ENCODE measurements at places on chromosomes 6 and 20.

DNA sequence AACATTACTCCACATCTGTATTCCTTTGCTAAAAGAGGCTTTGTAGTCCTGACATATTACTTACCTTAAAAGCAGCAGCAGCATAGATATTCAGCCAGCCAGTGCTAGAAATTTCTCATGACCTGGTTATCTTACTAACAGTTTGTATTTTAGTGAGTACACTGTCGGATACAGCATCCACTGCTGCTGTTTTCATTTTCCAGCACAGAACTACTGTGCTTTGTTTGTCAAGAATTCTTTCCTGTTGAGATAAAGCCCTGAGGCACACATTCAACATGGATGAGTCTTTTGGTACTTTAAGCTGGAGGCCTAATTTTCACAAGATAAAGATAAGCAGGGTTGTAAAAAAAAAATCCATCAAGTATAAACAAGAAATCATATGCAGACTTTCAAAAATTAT is 311.2 kb upstream of the OPRM1 start:
- DNase-seq, result no peak

- DNase-seq, result no peak
These were observed 1.2 kb downstream of the SLC35D3 start for GRCh38 chr6:136923116-136923953.

GRCh38 chr6:13141387-13141786 is 186.9 kb downstream of the TBC1D7 start:
- DNase-seq, result no peak

- DNase-seq, result no peak
These were observed 545.6 kb upstream of the MAP3K7 start for GRCh38 chr6:91132461-91132860.

DNA sequence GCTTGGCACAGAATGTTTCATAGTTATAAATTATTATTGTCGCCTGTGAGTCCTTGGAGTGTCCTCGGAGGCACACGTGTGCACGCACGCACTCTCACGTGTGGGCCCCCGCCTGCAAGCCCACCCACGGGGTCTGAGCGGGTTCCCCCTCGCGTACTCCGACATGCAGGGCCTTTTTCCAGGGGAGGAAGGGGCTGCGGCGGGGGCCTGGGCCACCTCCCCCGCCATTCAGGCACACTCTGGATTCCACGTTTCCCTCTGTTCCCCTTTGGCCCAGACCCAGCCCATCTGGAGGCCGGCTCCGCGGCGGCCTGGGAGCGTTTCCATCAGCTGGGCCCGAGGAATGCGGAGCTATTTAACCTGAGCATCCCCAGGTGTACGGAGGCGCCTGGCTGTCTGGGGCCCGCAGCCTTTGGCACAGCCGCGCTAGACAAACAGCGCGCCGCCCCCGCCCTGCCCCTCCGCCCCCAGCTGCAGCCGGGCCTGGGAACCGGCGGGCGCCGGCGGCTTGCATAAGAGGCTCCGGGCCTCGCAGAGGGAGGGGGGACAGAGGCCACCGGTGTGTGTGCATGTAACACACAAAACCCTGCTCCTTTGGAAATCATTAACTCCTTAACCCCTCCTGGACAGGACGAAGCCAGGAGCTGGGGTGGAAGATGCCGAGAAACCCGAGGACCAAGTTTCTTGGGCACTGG is 3.3 kb downstream of the ID1 start:
- DNase-seq, result no peak

GRCh38 chr20:57342829-57343228 is 8.2 kb upstream of the RAE1 start:
- no peak for DNase-seq

- DNase-seq, result peak; percentile 40
These were observed 2.0 kb downstream of the BACH2 start for GRCh38 chr6:90294614-90294988.

GRCh38 chr6:150720774-150721233 is 121.1 kb downstream of the PLEKHG1 start:
- DNase-seq, result no peak

- DNase-seq, result no peak
These were observed 370.7 kb upstream of the TSHZ2 start for GRCh38 chr20:52601295-52601971.

GRCh38 chr6:37362101-37362828 is 8.5 kb downstream of the RNF8 start:
- DNase-seq, result no peak

- DNase-seq, result no peak
These were observed 141.5 kb downstream of the MYB start for GRCh38 chr6:135322427-135323201.

GRCh38 chr6:107735906-107736635 is 88.0 kb downstream of the SCML4 start:
- DNase-seq, result no peak

GRCh38 chr20:63544958-63545516 is 2.5 kb downstream of the SRMS start:
- DNase-seq, result no peak

DNA sequence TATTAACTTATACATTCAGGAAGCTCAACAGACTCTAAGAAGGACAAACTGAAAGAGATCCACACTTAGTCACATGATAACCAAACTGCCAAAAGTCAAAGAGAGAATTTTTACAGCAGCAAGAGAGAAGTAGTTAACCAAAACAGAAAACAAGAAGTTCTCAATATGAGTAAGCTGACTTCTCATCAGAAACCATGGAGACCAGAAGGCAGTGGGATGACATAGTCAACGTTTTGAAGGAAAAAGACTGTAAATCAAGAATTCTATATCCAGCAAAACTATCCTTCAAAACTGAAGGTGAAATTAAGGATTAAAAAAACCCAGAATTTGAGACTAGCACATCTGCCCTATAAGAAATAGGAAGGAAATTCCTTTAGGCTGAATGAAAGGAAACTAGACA is 60.4 kb downstream of the COL19A1 start:
- no peak for DNase-seq

GRCh38 chr20:31837896-31838397 is 7.5 kb downstream of the FOXS1 start:
- DNase-seq, result no peak

- DNase-seq, result no peak
These were observed 30.8 kb upstream of the COL19A1 start for GRCh38 chr6:69835414-69836179.

DNA sequence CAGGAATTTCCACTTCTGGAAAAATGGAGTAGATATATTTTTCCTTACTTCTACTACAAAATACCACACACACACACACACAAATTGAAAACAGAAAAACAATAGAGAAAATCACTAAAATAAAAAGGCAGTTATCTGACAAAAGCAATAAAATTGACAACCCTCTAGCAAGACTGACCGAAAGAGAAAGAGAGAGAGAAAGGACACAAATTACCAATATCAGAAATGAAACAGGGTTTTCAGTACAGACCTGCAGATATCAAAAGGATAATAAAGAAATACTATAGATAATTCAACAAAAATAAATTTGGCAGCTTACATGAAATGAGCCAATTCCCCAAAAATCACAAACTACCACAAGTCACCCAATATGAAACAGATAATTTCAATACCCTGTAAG is 104.7 kb downstream of the OPRM1 start:
- no peak for DNase-seq

DNA sequence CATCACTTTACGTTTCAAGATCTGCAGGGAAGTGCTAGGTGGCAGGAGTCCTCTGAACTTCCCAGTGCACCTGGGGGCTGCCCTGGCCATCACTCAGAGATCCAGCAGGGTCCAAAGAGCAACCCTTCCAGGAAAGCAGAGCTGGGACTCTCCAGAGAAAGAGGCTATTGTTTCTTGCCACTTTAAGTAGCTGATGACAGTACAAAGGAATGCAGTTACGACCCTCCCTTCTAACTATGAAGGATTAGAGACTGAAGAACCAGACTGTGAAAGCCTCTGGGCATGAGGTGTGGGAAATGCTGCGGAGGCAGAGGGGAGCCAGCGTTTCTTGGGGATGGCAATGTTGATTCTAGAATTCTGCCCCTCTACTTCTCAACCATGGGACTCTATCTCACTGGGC is 189.1 kb upstream of the SUPT3H start:
- DNase-seq, result no peak

GRCh38 chr6:98539741-98540140 is 294.6 kb upstream of the POU3F2 start:
- no peak for DNase-seq

DNA sequence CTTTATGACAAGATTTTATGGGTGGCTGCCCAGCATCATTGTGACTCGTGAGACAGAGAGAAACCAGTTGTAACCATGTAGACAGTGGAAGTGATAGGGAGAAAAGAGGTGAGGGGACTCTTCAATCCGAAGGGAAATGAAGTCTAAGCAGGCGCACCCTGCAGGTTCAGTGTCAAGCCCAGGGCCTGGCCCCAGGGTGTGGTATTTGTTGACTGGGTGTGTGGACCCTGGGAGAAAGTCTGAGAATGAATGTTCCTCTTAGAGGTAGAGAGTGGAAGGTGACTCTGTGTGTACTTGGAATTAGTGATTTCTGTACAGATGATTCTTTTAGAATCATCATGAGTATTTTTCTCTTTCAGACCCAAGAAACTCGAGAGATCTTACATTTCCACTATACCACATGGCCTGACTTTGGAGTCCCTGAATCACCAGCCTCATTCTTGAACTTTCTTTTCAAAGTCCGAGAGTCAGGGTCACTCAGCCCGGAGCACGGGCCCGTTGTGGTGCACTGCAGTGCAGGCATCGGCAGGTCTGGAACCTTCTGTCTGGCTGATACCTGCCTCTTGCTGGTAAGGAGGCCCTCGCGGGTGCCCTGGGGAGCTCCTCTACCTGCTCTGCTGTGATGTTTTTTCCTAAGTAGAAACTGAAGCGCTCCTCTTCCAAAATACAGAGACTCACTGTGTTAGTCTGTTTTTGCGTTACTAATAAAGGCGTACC is 68.0 kb downstream of the PTPN1 start:
- no peak for DNase-seq

DNA sequence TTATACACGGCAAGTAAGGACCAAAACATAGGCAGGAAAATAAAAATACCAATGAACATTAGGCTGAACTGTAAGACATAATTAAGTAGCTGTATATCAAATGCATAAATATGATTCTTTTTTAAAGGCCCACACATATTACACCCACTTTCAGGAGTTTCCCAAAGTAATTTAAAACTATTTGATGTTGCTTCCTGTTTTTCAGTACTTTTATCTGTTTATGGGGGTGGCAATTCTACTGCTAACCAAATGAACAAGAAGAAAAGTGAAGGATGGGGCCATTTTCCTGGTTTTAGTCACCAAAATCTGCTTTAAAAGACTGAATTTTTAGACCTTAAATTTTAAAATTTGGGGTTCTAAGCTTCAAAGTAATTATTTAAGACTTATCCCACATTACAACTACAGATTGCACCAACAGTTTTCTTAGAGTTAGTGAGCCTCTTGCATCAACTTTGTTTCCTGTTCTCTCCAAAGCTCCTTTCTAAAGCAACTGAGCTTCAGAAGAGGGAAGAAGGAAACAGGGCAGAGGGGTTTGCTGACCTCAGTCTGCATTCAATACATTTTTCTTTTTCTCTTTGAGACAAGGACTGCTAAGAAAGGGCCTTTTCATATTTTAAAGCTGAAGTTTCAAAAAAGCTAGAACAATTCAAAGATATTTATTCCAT is 191.0 kb downstream of the BACH2 start:
- no peak for DNase-seq

DNA sequence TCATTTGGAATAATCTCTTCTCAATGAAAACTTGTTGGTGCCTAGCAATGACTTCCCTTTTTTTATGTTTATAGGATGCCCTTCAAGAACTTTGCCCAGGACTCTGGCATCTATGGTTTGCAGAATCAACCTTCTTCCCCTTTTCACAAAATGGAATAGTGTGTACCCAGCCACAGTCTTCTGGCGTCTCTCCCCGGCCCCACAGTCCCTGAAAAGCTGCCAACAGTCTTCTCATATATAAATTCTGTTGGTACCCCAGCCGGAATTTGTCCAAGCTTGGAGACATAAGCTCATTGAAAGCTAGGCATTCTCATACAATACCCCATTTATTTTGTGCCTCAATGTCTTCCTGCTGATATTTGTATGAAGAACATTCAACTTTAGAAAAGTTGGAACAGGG is 26.4 kb upstream of the MCM3 start:
- no peak for DNase-seq

GRCh38 chr20:23725102-23725501 is 25.6 kb downstream of the CST1 start:
- no peak for DNase-seq

- no peak for DNase-seq
These were observed 511 bp upstream of the SLC35B2 start for GRCh38 chr6:44257753-44258324.

GRCh38 chr6:28399350-28400121 is at the start of gene ZSCAN12:
ZSCAN12 (minus strand) TSS chr6:28399747; CDS start chr6:28398405, 1,342 bp downstream.
- DNase-seq, result peak; percentile 78

DNA sequence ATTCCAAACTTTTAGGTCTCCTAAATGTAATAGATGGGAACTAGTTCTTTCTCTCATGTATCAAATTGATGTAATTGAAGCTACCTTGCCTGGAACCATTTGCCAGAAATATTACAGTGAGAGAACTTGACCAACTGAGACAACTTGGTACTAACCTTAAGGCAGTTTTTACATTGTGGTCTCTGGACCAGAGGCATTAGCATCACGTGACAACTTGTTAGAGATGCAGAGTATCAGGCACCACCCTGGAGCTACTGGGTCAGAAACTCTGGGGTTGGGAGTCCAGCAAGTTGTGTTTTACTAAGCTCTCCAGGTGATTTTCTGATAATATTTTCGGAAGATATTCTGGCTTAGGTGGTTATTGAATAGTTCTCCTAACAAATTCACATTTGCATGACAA is 982.1 kb upstream of the SLC35B3 start:
- no peak for DNase-seq

DNA sequence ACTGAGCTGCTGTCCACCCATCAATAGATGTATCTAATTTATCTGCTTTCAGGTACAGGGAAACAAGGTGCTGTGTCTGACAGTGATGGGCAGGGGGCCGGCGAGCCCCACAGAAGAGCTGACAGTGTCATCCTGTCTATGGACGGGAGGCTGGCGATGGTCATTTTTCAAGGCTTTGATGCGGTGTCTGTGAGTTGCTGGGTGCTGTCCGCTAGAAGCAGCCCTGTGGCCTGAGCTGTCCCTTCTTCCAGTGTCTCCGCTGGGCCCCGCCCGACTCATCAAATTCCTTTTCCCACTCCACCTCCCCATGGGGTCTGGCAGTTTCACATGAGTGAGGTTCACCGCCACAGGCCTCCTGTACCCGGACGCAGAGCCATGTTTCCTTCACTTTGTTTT is 161.4 kb upstream of the PMEPA1 start:
- DNase-seq, result no peak

- no peak for DNase-seq
These were observed 14.0 kb downstream of the IGF2R start for GRCh38 chr6:159982731-159983506.

DNA sequence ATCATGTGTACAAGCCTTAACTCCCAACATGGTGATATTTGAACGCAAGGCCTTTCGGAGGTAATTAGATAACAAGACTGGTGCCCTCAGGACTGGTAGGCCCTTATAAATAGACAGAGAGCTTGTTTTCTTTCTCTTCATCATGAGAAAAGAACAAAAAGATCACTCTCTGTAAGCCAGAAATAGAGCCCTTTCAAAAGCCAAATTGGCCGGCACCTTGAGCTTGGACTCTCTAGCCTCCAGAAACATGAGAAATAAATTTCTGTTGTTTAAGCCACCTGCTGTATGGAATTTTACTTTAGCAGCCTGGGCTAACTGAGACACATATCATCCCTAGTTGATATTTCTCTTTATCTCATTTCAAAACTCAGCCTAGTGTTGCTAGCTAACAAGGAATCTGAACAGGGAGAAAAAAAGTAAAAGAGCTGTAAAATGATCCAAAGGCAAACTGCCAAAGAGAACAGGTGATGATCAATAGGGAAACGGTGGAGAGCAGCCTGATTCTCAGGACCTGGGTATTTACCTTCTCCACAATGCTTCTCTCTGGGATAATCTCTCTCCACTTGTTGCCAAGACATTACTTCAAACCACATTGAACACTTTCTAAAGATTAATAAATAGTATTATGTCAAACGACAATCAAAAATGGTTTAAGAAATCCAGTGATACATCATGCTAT is 6.1 kb downstream of the COL21A1 start:
- DNase-seq, result no peak
